ENCODE measurements at places on chromosomes 2 and 18.
A peak's percentile ranks its signal among the peaks of the same experiment; 100 is the strongest.

- no peak for DNase-seq
Measured at GRCh38 chr2:140422759-140423158, 1642.6 kb upstream of the NXPH2 start.

GRCh38 chr18:32393407-32393806 is 77.3 kb downstream of the GAREM1 start:
- DNase-seq: no peak

DNA sequence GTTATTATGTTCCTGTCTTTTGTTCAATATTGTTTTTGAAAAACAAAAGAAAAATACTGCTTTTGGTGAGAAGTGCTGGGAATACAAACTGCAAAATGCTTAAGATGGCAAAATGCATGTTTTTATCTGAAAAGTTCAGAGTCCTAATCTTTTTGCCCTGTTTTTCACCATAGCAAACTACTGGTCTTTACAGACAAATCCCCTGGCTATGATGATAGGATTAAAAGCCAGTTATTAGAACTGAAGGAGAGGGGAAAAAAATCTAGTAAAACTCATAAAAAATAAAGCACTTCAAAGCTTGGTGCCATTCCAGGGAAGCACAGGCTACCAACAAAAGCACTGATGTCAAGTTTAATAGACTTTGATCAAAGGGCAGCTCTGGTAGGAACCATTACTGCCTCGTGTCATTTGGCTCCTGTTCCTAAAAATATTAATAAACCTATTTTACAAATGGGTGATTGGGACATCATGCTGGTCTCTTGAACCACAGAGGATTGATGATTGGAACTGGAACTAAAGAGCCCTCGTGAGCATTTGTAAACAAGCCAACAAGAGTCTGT is 194.7 kb downstream of the RAB3GAP1 start:
- no peak for DNase-seq

- no peak for DNase-seq
Measured at GRCh38 chr2:152054593-152054992, 44.3 kb downstream of the CACNB4 start.

DNA sequence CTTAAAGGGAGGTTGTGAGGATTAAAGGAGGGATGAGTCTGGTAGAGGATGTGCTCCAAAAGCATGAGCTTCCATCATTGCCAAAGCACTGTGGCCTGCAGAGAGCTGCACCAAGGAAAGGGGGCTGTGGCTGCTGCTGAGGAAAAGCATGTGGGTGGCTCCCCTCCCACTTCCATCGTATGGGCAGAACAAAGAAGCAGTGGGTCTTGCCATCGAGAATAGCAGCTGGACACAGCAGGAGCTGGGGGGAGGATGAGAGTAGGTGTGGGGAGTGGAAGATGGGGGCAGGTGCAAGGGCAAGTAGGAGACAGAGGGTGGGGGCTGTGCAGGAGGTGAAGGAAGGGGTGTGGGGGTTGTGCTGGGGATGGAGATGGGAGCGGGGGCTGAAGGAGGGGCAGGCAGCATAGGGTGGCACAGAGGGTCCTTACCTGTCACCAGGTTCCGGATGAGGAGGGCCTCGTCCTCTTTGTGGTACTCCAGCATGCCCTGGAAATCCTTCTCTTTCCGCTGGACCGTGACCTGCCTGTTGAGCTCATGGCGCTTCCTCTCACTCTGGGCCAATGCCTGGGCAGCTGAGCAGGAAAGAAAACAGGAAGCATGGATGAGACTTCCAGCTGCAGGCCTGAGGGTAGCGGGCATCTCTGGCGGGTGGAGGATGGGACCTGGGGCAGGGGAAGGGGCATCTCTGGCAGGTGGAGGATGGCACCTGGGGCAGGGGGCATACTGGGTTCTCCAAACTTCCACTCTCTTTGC is 33.6 kb upstream of the ACAA2 start:
- DNase-seq: peak; percentile 91

GRCh38 chr2:225274751-225275150 is 124.8 kb upstream of the NYAP2 start:
- DNase-seq: peak; percentile 7

GRCh38 chr18:58788971-58789875 is 75.5 kb upstream of the ZNF532 start:
- DNase-seq: no peak

DNA sequence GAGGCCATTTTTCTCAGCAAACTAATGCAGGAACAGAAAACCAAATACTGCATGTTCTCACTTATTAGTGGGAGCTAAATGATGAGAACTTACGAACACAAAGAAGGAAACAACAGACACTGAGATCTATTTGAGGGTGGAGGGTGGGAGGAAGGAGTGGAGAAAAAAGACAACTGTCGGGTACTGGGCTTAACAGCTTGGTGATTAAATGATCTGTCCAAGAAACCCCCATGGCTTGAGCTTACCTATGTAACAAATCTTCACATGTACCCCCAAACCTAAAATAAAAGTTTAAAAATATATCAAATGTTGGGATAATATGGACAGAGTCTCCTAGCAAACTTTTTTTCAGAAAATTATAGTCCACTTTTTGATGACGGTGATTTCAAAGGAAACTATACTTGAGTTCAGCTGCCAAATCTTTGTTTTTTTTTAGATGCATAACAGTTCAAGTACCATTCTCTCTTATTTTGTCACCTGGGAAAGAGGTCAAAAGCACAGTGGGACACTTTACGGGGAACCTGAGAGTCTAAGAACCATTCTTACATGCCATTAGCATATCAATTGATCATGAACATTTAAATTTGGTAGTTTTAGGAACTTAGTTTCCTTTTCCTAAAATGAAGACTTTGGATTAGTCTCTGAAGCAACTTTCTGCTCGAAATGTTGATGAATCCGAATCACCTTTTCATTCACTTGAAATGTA is 835.0 kb downstream of the NRXN1 start:
- no peak for DNase-seq

GRCh38 chr2:218517434-218518206 is 50.5 kb downstream of the USP37 start:
- no peak for DNase-seq

- DNase-seq: no peak
Measured at GRCh38 chr18:51076503-51076902, 46.5 kb downstream of the SMAD4 start.

GRCh38 chr18:63312737-63313395 is 6.7 kb downstream of the BCL2 start:
- DNase-seq: no peak

All from NCI-H146 (cell line).